ENCODE measurements at places on chromosomes 1 and 21. TPM values are rescaled to one million over a fixed set of nuclear protein-coding genes. Genes with fewer than 3 reads are reported as not detected.

COL6A2 gene
- total RNA-seq, result 269 TPM

SERPINC1 gene
- not detected for total RNA-seq

TAS1R1 gene
- total RNA-seq, result not detected

- no peaks in the 10 kb centered on the region for H3K27me3 ChIP-seq
- no peak overlapping the region for H3K27ac ChIP-seq
- no peak for DNase-seq
- peaks cover 7% of the 10 kb centered on the region for H3K36me3 ChIP-seq
- no peak overlapping the region for H3K4me3 ChIP-seq
Measured at GRCh38 chr1:160548960-160549664, 26.1 kb upstream of the SLAMF6 start.

Data from upper lobe of right lung (tissue), 1 donor.